Activated naive CD8-positive, alpha-beta T cell treated with anti-CD3 and anti-CD28 coated beads, Interleukin-2, amount 50 U/mL, for 24 hours (primary cell): ENCODE measurements at places on chromosomes 2 and 18.

DNA sequence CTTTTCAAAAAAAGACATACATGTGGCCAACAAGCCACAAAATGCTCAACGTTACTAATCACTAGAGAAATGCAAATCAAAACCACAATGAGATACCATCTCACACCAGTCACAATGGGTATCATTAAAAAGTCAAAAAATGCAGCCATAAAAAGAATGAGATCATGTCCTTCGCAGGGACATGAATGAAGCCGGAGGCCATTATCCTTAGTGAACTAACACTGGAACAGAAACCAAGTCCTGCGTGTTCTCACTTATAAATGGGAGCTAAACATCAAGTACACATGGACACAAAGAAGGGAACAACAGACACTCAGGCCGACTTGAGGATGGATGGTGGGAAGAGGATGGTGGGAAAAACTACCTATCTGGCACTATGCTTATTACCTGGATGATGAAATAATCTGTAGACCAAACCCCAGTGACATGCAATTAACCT, 17.8 kb upstream of the ATL2 start:
- no peak for DNase-seq

- DNase-seq = no peak
Measured at GRCh38 chr2:216408426-216409290, 3.6 kb upstream of the SMARCAL1 start.

- DNase-seq = peak; percentile 59
Measured at GRCh38 chr18:79393635-79394533, 1.8 kb upstream of the NFATC1 start.

- DNase-seq = no peak
Measured at GRCh38 chr2:177262092-177262491, 2.4 kb downstream of the NFE2L2 start.

DNA sequence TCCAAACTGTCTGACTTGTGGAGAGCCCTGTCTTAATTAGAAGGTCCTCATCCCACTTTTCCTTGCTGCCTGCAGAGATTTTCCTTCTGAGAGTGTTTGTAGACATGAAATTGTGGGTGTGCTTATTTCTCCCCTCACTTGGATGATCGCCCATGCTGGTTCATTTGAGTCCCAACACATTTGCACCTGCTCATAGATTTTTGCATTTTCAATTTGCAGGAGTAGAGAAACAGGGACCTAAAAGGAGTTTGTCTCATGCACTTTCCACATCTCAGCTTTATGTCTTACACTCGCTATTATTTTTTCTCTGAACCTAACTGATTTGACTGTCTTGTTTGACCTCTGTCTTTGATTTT, 33.2 kb upstream of the FHL2 start:
- no peak for DNase-seq

DNA sequence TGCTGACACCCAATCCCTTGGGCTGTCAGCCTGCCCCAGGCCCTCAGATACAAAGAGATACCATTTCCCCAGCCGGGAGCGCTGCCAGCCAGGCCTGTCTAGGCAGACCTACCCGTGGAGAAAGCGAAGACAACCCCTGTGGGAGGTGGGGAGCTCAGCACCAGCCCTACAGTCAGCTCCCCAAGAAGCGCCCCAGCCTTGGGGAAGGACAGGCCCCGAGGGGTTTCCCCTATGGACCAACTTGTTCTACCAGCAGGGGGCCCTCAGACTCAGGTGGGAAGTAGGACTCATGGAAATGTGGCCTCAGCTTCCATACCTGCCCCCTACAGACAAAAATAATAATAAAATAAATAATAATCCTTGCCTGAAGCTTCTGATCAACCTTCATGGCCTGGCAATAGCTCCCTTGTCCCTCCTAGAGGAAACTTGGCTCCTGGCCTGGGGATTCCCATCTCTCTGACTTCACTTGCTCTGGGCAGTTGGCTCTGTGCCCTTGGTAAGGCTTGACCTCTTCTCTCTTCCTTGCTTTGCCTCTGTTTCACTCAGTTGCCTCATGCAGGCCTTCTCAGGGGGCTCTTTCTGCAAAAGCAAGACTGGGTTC, 7.0 kb downstream of the SLC35F6 start:
- peak; percentile 42 for DNase-seq

GRCh38 chr18:30970196-30970816, 72.2 kb downstream of the DSC3 start:
- DNase-seq = no peak

DNA sequence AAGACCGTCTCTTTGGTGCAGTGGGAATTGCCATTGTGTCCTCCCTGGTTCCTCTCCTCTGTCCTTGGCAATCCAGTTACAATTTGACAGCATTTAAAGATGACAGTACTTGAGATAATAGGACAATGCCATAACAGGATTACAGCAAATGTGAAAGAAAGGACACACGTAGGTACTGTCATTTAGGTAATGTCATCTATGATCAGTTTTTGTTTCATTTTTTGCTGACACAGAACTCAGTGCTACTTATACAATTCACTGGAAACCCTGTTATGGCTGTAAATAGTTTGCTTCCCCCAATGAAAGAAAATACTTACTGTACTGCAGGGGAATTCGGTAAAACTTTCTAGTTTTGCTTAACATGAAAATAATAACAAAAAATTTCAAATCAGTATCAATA, 65.2 kb downstream of the BCL11A start:
- no peak for DNase-seq

DNA sequence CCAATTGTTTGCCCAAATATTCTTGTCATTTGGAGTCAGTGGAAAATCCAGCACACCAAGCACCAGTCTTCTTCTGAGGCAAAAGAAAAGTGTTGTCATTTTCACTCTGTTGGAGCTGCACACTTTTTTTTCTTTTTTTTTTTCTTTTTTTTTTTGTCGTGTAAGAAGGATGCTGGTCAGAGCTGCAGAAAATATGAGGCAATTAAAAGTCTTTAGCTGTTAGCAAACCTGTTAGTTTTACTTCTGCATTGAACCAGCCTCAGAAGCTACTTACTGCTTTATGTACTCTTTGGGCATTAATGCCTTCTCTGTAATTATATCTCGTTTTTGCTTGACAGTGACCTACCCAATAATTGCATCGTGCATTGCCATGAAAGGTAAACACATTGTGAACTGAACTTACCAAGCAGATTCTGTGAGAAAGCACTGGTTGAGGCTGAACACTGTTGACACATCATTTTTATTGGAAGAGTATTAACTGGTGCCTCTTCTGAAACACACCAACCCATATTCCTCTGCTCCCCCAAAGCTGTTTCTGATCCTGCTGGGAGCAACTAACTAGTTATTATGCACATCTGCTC, 165.4 kb downstream of the CAPN13 start:
- DNase-seq = no peak

- DNase-seq = no peak
Measured at GRCh38 chr18:37662099-37662498, 96.5 kb upstream of the CELF4 start.

GRCh38 chr2:177733-178132, 86.1 kb downstream of the SH3YL1 start:
- DNase-seq = no peak

- DNase-seq = no peak
Measured at GRCh38 chr2:124805060-124805459, 780.0 kb downstream of the CNTNAP5 start.

GRCh38 chr2:203490391-203490790, 44.7 kb downstream of the RAPH1 start:
- no peak for DNase-seq

DNA sequence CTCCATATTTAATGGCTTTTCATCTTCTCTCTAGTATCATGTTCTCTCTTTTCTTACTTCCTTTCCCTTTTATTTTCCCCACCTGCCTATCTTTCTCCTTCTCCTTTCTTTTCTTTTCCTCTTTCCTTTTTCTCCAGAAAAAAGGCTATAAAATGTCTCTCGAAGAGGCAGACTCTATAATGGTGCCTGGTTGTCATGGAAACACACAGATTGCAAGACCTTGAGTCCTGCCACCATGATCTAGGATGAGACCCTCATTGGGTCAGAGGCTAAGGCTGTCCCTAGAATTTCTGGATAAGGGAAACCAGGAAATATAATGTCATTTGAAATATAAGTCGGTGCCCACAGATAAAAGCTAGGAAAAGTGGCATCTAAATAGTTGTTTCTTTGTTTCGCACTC, 36.5 kb upstream of the LHCGR start:
- DNase-seq = no peak

- no peak for DNase-seq
Measured at GRCh38 chr2:205852457-205852856, 170.2 kb downstream of the NRP2 start.

DNA sequence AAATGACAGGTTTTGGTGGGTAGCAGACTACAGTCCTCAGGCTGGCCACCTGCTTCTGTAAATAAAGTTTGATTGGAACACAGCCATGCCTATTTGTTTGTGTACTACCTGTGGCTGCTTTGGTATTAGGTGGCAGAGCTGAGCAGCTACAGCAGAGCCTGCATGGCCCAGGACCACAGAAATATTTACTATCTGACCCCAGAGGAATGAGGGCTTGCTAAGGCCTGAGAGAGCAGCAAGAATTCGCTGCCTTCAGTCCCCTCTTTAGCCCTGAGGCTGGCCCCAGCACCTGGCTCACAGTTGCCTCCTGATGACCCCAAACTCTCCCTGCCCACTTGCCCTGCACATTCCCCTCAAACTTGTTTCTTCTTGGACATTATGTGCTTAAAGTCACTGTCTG, 32.5 kb downstream of the POLR1A start:
- no peak for DNase-seq

GRCh38 chr2:45432406-45432805, 178.7 kb downstream of the SRBD1 start:
- DNase-seq = no peak

GRCh38 chr2:214816008-214816533, 6.6 kb upstream of the BARD1 start:
- DNase-seq = no peak

- DNase-seq = no peak
Measured at GRCh38 chr18:33901894-33902512, 322.7 kb downstream of the NOL4 start.

DNA sequence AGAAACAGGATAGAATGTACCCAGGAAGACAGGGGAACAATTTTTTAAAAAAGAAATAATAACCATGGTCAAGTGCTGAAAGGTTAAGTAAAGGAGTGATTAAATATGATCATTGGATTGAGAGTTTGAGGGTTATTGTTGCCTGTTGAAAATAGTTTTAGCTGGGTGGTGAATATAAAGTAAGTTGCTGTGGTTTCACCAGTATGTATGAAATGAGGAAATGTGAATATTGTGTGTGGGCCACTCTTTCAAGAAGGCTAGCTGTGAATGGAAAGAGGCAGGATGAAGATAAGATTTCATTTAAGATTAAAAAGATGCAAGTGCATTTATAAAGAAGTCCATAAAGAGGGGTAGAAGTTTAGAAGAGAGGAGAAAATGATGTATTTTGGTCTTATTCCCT, 53.8 kb downstream of the GULP1 start:
- no peak for DNase-seq

DNA sequence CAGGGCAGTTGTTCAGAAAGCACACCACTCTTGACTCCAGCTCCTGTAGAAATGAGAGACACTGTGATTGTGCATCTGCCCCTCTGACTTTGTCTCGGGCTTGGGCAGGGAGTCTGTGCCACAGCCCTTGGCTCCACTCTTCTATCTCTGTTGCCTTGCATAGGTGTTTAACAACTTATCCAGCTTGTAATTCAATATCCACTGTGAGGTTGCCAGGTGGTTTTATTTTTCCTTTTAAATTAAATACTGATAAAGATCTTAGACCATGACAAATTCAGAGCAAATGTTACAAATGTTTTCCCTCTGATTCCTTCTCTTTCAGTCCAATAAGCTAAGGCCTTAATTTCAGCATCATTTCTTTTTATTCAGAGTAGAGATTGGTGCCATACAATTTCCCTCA, 421.7 kb downstream of the STK39 start:
- no peak for DNase-seq

- no peak for DNase-seq
Measured at GRCh38 chr2:221676566-221677172, 104.6 kb upstream of the EPHA4 start.

GRCh38 chr2:120699292-120699691, 36.4 kb upstream of the GLI2 start:
- DNase-seq = no peak

DNA sequence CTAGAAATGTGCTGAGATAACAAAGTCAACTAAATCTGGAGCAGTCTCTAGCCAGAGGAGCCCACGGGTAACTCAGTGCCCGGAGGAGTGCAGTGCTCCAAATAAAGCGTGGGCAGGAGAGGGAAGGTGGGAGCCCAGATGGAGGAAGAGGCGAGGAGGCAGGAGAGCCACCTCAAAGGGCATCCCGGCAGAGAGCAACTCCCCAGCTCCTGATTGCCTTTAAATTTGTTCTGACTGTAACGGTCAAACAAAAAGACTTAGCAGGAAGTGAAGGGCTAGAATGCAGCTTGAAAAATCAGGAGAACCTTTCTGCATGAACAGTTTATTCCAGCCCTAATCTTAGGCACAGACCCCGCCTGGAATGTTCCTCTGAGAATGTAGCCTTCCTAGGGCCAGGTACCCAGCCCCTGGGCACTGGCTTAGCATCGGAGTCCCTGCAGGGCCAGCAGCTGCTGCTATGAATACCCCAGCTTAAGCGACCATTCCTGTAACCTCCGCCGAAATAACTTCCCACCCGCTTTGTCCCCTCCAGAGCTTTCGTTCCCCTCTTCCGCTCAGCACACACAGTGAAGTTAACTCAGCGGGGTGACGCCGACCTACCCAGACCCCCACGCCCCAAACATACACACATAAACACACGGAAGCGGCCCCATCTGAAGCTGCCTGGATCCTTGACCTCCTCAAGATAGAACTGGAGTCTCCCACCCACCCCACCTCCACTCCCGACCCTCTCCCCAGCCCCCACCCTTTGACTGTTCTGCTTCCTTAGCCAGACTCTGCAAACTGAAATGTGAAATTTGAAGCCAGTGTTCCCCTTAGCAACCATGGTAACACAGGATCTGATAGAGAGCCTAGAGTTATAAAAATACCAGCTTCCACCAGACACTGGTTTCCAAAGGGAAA, 123.2 kb downstream of the SMAD7 start:
- DNase-seq = no peak

DNA sequence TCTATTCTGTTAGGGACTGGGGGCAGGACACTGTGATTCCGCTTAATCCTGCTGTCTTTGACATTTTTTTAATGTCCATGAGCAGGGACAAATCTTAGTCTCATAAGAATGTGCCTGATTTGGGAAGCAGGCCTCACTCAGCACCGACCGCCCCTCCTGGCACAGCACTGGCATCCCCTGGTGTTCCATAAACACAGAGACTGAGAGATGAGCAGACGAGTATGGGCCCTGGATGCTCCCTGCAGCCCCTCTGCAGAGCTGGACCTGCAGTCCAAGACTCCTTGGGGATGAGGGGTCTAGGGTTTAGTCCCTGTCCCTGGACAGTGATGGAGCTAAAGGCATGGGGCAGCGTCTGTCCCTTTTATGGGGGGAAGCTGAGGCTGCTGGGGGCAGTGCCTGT, 81.6 kb downstream of the NDUFA10 start:
- no peak for DNase-seq
